ENCODE measurements at places on chromosomes 13 and 19.

DNA sequence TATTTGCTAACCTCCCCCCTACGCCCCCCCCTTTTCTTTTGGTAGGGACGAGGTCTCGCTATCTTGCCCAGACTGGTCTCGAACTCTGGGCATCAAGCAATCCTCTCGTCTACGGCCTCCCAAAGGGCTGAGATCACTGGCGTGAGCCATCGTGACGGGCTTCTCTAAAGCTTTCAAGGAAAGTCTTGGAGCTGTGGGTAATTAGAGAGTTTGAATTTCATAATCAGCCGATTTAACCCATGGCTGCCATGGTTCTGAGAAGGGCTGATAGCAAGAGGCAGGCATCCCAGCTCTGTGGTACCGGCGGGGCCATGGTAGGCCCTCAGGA lies 679 bp upstream of the ABHD8 start:
- no peak for DNase-seq

DNA sequence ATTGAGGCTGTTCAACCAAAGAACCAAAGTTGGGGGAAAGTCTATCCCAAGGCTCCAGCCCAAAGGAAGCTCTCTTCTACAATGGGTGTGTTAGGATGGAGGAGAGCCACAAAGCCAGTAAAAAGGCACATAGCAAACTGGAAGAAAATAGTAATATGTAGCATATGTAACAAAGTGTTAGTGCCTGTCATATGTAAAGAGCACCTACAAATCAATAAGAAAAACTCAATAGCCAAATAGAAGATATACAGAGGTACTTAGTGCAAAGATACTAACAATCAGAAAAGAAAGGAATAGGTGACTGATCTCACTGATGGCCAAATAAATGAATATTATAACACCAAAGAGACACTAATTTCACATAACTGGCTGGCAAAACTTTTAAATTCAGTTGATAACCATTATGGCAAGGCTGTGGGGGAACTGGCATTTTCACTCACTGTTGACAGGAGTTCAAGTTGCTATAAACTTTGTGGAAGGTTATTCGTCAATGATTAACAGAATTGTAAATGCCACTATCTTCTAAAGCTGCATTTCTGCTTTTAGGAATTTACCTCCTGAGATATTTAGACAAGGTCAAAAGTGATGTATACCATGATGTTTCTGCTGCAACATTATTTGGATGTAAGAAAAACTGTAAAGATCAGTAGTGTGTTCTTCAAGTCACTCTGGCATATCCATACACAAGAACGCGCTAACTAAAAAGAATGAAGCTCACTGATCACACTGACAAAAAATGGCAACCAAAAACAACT lies 110.8 kb downstream of the GNG7 start:
- no peak for DNase-seq

- no peak for DNase-seq
Measured at GRCh38 chr13:73212482-73212881, 153.7 kb downstream of the KLF5 start.

DNA sequence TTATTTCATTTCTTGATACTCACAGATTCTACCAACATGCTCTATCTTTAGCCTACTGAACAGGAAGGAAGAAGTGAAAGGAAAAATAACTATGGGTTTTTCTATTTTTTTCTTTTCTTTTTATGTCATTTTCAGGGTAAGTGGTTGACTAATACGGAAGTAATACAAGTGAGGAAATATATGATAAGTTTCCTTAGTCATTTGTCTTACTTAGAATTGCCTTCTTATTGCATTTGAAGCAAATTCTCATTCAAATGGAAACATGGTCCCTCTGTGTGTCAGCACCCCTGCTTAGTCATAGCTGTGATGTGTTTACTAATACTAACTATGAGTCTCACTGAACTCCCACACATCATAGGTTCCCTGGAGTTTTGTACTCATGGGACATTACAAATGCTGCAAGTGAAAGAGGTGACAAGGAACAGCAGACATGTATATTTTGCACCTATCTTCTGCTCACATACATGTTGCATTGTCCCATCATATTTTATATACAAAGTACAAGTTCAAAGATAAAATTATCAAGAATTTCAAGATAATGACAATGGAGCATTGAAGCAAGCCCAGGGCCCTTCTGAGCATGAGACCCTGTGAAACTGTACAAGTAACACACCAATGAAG lies 60.1 kb downstream of the DCT start:
- DNase-seq = no peak

DNA sequence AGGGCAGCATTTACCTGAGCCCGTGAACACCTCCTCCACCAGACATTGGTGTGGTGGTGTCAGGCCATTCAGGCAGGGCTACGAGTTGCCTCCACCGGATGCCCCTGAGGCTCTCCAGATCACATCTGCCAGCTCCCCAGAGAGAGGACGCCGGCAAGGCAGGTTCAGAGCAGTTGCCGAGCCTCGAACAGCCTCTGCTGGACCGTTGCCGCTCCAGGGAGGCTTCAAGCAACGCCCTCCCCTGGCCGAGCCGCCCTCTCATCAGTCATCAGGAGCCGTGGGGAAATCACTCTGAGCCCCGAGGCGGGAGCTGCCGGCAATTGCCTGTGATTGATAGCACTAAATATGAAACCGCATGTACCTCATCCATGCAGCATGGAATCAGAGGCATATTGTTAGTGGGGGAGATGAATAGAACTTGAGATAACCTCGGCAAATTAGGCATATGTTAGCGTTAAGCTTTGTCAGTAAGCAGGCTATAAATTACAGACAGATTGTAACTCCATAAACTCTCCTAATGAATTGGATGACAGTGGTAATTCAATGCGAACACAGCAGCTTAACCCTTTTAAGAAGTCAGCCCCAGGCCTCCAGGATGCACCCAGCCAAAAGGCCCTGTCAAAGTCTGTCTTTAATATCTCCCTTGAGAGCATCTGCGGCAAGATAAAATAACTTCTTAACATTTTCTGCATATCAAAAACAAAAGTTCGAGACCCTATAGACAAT lies 29.8 kb upstream of the SPACA7 start:
- no peak for DNase-seq

DNA sequence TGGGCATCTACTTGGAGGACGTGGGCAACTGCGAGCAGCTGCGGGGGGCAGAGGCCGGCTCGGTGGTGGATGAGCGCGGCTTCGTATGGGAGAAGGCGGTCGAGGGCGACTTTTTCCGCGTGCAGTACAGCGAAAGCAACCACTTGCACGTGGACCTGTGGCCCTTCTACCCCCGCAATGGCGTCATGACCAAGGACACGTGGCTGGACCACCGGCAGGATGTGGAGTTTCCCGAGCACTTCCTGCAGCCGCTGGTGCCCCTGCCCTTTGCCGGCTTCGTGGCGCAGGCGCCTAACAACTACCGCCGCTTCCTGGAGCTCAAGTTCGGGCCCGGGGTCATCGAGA lies 10.3 kb upstream of the STRN4 start:
- no peak for DNase-seq

- no peak for DNase-seq
Measured at GRCh38 chr19:31717269-31717923, 368.2 kb upstream of the TSHZ3 start.

DNA sequence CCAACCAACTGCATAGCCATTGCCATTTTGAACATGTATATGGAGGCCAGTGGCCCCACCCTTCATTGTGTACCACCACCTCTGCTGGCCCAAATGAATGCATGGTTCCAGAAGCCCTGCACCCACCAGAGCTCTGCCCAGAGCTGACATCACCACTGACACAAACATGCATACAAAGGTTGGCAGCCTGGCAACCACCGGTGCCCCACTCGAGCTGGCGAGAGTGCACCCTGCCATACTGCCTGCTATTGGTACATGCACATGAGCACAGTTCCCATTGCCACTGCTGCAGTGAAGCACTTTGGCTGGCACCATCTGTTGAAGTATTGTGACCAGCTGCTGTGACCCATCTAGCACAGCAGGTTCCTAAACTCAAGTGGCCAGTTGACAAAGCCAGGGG lies 1564.9 kb downstream of the OLFM4 start:
- no peak for DNase-seq

DNA sequence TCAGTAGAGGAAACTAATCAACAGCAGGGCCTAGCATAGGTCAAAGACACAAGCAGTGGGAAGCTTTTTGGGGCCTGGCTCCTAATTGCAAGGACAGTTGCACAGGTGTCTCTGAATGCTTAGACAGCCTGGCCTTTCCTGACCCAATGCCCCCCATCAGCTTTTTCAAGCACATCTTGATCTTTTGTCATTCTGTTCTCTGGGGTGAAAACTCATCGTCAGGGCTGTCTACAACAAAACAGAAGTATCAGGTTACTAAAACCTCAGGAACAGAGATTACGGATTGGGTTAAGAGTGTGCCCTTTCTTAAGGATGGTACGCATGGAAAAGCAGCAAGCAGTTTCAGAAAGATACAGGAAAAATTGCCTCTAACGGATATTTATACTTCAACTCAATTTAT lies 8.3 kb upstream of the ZNF254 start:
- DNase-seq = no peak

GRCh38 chr13:49279112-49279511 lies 31.4 kb downstream of the CDADC1 start:
- DNase-seq = no peak

DNA sequence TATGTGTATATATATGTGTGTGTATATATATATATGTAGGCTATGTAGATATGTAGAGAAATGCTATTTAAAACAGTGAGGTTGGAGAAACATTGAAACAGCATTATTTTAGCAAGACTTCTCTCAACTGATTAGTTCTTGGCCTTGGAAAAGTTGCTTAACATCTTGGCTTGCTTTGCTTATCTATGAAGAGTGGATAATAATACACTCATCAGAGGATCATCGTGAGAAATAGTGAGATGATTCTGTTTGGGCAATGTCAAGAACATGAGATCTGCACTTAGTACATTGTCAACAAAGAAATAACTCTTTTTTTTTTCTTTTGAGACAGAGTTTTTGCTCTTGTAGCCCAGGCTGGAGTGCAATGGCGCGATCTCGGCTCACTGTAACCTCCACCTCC lies 128.3 kb downstream of the KLF5 start:
- no peak for DNase-seq

GRCh38 chr13:97261254-97262005 lies 39.3 kb downstream of the MBNL2 start:
- no peak for DNase-seq

DNA sequence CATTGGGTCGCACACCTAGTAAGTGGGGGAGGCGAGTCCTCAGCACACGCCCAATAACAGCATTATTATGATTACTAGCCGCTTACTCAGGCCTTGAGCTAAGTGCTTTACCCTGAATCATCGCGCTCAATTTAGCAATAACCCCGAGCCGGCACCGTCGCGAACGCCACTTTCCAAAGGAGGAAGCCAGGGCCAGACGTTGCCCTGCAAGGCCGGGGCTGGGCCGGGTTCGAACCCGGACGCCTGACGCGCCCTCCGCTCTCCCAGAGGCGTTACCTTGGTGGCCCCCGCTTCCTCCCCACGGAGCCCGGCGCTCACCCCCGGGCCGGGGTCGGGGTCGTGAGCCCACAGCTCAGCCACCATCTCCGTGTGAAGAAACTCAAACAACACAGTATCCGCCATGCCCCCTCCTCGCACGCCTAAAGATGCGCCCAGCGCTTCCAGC lies at the start of gene TRAPPC6A:
TSS of gene TRAPPC6A (minus strand) at position 421 of the 445 bp plus-strand sequence. CDS start at position 402, 19 bp downstream.
- DNase-seq = no peak

DNA sequence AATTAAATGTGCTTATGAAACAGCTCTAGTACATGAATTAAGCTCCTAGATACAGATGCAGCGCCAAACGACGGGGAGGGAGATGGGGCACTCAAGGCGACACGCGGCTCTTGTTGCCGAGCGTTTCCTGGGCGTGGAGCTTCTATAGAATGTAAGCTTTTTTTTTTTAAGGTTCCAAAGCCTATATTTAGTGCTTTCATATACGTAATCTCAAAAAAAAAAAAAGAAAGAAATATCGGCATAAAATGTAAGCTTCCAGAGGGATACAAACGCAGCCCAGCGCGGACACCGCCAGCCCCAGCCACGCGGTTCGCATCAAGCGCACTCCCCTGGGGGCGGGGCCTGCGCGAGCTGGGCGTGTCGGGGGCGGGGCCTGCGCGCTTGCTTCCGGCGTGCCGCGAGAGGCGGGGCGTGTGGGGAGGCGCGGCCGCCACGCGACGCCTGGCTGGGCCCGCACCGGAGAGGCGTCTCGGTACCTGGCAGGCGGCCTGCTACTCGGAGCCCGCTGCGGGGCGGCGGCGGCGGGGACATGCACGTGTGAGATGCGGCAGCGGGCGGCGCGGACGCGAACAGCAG lies at the start of gene URI1:
TSS of gene URI1 (plus strand) at position 412 of the 576 bp plus-strand sequence. CDS start 309 bp downstream, outside the sequence.
- peak; percentile 67 for DNase-seq

DNA sequence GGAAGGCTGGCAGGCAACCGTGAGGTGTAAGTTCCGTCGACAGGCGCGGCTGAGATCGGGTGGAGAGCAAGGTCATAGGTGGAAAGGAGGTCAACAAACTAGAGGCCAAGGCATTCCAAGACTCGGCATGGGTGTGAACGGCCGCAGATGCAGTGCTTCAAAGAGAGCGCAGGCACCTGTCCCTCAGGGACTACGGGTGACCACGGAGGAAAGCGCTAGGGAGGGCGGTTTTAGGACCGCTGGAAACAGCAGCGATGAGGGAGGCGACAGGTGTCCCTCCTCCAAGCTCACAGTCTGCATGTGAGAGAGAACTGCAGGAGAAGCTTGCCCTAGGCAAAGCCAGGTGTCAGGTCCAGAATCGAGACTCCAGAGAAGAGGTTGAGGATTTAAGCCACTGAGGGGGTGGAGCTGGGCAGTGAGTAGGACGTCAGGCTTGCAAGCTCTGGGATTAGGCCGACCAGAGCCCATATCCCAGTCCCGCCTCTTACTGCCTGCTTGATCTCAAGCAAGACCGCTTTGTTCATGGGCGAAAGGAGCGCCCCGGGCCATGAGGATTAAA lies 1.6 kb upstream of the MLNR start:
- DNase-seq = no peak

- DNase-seq = no peak
Measured at GRCh38 chr13:75789451-75790197, 153.5 kb downstream of the LMO7 start.

GRCh38 chr13:108427355-108427754 lies 157.8 kb downstream of the TNFSF13B start:
- DNase-seq = no peak

- peak; percentile 70 for DNase-seq
Measured at GRCh38 chr13:51643105-51643881, 59.0 kb downstream of the WDFY2 start.

GRCh38 chr13:68440874-68441273 lies 1210.7 kb upstream of the PCDH9 start:
- no peak for DNase-seq

DNA sequence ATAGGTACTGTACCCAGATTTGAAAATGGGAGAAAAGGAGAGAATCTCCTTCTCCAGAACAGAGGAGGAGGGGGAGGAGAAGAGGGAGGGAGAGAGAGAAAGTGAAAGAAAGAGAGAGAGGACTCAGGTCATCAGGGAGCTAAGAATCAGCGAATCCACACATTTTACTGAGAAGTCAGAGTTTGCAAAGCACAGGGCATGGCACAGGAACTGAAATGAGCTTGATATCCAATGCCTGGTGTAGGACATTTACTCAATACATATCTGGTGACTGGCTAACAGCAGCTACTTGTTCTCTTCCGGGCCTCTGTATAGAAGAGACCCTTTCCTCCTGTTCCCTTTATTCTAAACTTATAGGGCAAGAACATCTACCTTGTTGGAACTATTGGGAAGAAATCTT lies 375.1 kb downstream of the KLF5 start:
- DNase-seq = no peak

GRCh38 chr13:30806784-30807183 lies 71.4 kb downstream of the ALOX5AP start:
- DNase-seq = peak; percentile 5

GRCh38 chr13:57946361-57946760 lies 314.8 kb downstream of the PCDH17 start:
- DNase-seq = peak; percentile 19
